Inflammatory macrophage (primary cell): ENCODE measurements at places on chromosomes 7 and 10.

- DNase-seq: no peak
These were observed 575 bp downstream of the PLPP4 start for GRCh38 chr10:120457431-120458172.

DNA sequence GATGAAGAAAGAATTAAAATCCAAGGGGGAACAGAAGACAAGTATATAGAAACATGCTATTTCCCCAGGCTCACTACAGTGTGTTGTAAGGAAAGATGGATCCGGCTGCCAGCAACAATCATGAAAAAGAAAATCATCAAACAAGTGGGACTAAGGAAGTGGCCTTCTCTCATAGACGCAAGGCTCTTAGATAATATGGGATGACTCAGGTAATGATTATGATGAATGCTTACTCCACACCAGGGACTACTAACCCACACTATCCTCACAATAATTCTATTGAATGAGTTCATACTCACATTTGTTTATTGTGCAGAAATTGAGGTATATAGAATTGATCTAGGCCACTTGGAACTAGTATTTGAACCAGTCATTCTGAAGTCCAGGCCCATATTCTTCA is 111.2 kb upstream of the BET1 start:
- DNase-seq: no peak

DNA sequence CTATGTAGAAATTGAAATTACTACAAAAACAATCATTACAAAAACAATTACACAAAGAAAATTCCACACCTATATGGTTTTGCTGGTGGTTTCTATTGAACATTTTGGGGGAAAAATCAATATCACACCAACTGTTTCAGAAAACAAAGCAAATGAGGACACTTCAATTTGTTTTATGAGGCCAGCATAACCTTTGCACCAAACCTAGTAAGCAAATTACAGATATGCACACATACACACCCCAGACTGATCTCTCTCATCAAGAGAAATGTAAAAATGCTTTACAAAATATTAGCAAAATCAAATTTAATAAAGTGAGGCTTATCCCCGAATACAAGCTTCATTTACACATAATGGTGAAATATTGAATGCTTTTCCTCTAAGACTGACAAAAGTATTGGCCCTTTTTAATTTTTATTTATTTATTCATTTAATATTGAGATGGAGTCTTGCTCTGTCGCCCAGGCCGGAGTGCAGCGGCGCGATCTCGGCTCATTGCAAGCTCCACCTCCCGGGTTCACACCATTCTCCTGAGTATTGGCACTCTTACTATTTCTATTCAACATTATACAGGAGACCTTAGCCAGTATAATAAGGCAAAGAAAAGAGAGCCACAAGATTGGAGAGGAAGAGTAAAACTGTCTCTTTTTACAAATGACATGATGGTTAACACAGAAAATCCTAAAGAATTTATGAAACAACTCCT is 13.6 kb upstream of the ANK3 start:
- DNase-seq: no peak

DNA sequence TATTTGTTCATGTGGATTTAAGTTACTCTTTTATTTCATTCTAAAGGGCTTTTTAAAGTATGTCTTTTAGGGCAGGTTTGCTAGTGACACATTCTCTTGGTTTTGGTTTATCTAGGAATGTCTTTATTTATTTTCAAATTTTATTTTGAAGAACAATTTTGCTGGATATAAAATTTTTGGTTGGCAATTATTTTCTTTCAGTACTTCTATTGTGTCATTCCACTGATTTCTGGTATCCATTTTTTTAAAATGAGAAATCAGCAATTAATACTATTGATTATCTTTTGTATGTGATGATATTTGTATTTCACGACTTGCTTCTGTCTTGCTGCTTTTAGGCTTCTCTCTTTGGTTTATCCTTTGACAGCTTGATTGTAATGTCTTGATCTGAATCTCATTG is 756.3 kb downstream of the INHBA start:
- DNase-seq: no peak

DNA sequence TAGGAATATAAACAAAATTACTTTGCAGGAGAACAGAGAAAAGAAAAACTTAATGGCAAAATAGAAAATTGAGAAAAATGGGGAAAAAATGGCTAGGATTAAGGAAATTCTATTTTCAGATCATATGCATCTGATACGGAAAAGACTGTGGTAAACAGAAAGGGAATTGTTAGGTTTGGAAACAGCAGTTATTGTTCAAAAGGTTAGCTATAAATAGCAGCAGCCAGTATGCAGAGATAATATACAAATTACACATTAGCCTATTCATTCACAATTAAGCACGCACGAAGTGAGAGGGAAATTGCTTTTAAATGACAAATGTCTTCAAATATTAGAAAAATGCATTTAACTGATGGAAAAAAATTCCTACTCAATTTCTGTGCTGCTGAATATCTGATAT is 224.1 kb upstream of the FAM3C start:
- no peak for DNase-seq

- no peak for DNase-seq
These were observed 51.2 kb upstream of the STK17A start for GRCh38 chr7:43531700-43532099.

GRCh38 chr10:71684356-71685173 is 35.0 kb downstream of the C10orf105 start:
- DNase-seq: no peak

DNA sequence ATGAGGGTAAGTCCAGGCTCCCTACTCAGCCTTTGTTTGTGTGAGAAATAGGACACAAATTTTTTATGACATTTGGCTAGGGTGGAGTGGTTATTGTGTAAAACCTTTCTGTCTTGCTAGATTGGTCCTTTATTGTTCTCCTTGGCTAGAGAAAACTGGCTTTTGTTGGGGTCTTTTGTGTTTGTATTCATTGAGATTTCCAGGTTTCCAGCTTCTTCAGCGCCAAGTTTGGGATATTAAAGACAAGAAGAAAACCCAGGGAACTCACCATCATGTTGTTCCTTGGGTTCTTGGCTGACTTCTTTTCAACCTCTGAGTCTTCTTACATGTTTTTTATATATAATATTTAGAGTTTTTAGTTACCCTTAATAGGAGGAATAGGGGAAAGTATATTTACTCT is 310.0 kb downstream of the HPSE2 start:
- DNase-seq: no peak

GRCh38 chr10:13383399-13383761 is 35.3 kb upstream of the SEPHS1 start:
- no peak for DNase-seq

GRCh38 chr7:129799350-129799955 is 153.3 kb downstream of the UBE2H start:
- no peak for DNase-seq

DNA sequence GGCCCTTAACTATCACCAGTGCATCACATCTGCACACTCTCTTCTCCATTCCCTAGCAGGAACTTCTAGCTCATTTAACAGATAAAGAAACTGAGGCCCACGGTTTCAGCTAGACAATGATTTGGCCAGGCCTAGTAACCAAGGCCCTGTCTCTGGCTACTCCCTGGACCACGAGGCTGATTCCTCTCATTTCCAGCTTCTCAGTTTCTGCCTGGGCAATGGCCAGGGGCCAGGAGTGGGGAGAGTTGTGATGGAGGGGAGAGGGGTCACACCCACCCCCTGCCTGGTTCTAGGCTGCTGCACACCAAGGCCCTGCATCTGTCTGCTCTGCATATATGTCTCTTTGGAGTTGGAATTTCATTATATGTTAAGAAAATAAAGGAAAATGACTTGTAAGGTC is 13.5 kb downstream of the AQP1 start:
- no peak for DNase-seq

- DNase-seq: no peak
These were observed 13.5 kb downstream of the SEMA3C start for GRCh38 chr7:80905334-80905733.
